ENCODE measurements at places on chromosomes 1 and 21. TPM values are rescaled to one million over a fixed set of nuclear protein-coding genes. Genes with fewer than 3 reads are reported as not detected.

Gene RYR2
- not detected for total RNA-seq

Gene S100A8
- total RNA-seq, result not detected

Gene SPRR2B
- not detected for total RNA-seq

Gene ARHGEF11
- 50.3 TPM for total RNA-seq

Gene FMN2
- 11.2 TPM for total RNA-seq

Gene VANGL2
- under 0.01 TPM for total RNA-seq

Gene OSBPL9
- 96.4 TPM for total RNA-seq

Gene SLAMF6
- not detected for total RNA-seq

Gene SPATA1
- total RNA-seq, result 1.8 TPM

Gene S100A9
- 0.59 TPM for total RNA-seq

Gene SASS6
- 2.5 TPM for total RNA-seq

Gene RAB3B
- 14.5 TPM for total RNA-seq

Gene PTCH2
- 0.36 TPM for total RNA-seq

Gene C8B
- total RNA-seq, result not detected

Gene CCDC181
- 0.29 TPM for total RNA-seq

Gene ADAMTS4
- 1.4 TPM for total RNA-seq

Gene TPR
- 63.9 TPM for total RNA-seq

Gene PTPN7
- total RNA-seq, result not detected

Gene LCE2A
- total RNA-seq, result not detected

Gene KRTAP20-2
- total RNA-seq, result not detected

Gene PFDN2
- 27.9 TPM for total RNA-seq

Gene PTPN22
- total RNA-seq, result 1.1 TPM

Gene SMYD3
- 162 TPM for total RNA-seq

Gene CDK11A
- 22.1 TPM for total RNA-seq

Gene BRDT
- not detected for total RNA-seq

Gene SGIP1
- 17.4 TPM for total RNA-seq

Gene KCNK2
- 161 TPM for total RNA-seq

Gene FAM163A
- not detected for total RNA-seq

Gene C1orf87
- total RNA-seq, result not detected

Gene MMEL1
- under 0.01 TPM for total RNA-seq

Gene E2F2
- total RNA-seq, result 0.29 TPM

Gene NBPF26
- 40.7 TPM for total RNA-seq

Gene FNDC10
- 2.1 TPM for total RNA-seq

Gene CFAP126
- total RNA-seq, result not detected

Gene UAP1
- total RNA-seq, result 141 TPM

Gene OPRD1
- not detected for total RNA-seq

Gene RXFP4
- not detected for total RNA-seq

Gene ATF3
- total RNA-seq, result 3.2 TPM

Gene GUK1
- 278 TPM for total RNA-seq

Gene TRMT13
- 10.9 TPM for total RNA-seq

Gene HLCS
- total RNA-seq, result 59.7 TPM

Gene S100A7
- not detected for total RNA-seq

Gene GDAP2
- total RNA-seq, result 30.1 TPM

Gene SERPINC1
- total RNA-seq, result not detected

Gene IQCC
- 1.8 TPM for total RNA-seq

Gene PER3
- 24.2 TPM for total RNA-seq

Gene TMEM81
- 1.8 TPM for total RNA-seq
